AG04450 (cell line): ENCODE measurements at places on chromosomes 16 and 17. TPM values are rescaled to one million over a fixed set of nuclear protein-coding genes. Genes with fewer than 3 reads are reported as not detected.
A peak's percentile ranks its signal among the peaks of the same experiment; 100 is the strongest.

DNA sequence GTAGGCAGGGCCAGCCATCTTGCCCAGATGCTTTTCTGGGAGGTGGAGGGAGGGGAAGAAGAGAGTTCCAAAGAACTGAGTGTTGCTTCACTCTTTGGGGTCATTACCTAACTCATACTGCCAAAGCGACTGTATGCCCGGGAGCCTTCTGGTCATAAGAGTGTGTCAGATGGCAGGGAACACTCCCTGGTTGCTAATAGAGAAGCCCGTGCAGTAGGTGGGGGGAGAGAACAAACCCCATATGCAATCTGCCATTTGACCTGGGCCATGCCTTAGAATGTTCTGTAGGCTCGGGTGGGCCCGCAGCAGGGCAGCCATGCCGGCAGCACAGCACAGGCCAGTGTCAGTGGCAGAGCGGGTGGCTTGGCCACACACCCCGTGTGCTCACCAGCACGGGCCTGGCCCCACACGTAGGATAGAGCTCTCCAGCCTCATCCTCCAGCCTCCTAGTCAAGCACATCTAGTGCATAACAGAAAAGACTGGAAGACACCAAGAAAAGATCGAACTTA, 120.5 kb downstream of the SOCS1 start:
- no peak for DNase-seq

DNA sequence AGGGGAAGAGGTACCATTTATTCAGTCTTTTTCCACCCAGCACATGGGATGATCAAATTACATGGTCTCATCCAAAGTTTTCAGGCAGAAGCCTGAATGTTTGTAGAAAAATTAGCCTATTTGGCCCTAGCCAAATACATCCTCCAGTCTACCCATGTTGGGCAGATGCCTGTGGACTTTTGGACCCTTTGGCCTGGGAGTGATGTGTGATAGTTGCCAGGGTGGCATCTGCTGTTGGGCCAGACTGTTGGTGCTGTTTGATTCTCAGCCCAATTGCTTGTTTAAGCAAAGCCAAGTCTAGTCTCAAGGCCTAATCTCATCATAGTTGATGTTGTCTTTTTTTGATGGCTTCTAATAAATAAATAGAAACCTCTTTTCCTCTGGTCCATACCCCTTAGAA, 419.0 kb downstream of the CDH13 start:
- DNase-seq, result no peak

DNA sequence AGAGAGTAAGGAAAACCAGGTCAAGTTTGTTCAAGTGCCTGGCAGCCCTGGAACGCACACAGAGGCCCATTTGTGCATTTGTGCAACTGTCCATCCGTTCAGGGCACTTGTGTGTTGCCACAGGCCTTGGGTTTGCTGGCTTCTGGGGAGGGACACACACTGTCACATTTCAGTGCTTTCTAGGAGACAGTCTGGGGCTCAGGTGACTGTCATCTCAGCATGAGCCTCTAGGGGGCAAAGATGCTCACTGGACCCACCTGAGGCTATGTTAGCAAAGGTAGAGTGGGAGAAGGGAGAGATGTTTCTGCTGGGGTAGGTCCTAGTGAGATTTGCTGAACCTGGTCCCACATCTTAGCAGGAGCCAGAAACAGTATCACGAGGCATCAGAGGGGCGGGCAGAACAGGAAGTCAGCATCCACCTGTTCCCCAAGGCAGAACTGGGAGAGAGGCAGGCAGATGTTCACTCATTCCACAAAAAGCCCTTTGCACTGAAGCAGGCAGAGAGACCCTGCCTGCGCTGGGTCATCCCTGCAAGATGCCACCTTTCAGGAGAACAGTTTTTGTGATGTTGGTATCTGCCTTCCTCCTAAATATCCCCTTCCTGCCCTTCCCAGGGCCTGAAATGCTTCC, 48.5 kb downstream of the RAI1 start:
- DNase-seq, result no peak

DNA sequence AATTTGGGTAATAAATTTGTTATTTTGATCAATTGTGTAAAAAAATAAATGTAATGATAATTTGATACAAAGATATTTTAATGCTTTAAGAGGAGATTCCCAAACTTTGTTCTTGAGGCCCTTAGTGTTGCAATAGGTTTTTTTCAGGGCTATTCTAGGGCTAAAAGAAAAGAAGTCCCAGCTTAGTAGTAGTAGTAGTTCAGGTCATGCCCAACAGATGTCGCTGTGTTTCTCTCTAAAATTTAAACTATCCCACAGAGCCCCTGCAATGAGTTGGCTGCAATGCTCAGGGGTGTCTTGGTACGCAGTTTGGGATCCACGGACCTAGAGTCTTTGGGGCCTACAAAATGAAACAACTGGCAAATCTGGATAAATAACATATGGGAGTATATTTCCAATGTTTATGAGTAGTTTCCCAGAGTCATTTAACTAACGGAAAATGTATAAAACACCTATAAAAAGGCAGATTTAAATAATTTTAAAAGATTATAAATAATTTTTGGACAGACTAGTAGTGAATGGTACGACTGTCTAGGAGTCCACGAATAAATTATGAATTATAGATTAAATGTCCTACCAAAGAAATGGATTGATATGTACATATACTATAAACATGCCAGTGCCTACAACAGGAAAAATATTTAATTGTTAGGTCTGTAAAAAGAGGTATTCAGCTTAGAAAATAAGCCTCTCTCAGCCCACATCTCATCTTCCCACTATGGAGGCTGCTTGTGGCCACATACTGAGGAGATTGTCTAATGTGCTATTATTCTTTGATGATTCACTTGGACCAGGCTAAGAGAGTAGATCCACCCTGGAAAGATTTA, 228.5 kb upstream of the PMFBP1 start:
- DNase-seq, result peak; percentile 48

GRCh38 chr16:24838554-24839266, 7.1 kb upstream of the SLC5A11 start:
- no peak for DNase-seq

GRCh38 chr17:2994441-2994840, 69.0 kb downstream of the OR1D5 start:
- DNase-seq, result no peak

GRCh38 chr16:75763204-75763603, 36.9 kb upstream of the CPHXL start:
- DNase-seq, result no peak

The C17orf67 gene
- 0.42 and 0.76 TPM in 2 replicates for polyA plus RNA-seq
